GM18507 (cell line): ENCODE measurements at places on chromosomes 3 and 15.

GRCh38 chr15:85497172-85497569 lies 116.8 kb downstream of the AKAP13 start:
- no peak for DNase-seq

GRCh38 chr3:1275495-1275894 lies 182.7 kb downstream of the CNTN6 start:
- DNase-seq, result no peak

DNA sequence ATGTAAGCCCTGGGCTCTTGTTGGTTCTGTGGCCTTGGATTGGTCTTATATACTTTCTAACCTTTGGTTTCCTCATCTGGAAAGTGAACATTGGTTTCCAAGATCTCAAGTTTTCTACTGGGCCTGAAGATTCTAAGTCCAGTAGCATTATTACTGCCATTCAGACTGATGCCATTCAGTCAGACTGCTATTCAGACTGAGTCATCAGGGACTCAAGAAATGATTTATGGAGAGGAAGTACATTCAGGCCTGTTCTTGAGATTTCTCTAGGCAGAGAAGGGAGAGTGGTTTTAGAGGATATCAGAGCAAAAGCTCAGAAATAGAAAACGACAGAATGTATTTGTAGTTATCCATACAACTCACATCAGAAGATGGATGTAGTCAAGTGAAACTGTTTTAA lies 557.2 kb downstream of the NR2F2 start:
- DNase-seq, result no peak

DNA sequence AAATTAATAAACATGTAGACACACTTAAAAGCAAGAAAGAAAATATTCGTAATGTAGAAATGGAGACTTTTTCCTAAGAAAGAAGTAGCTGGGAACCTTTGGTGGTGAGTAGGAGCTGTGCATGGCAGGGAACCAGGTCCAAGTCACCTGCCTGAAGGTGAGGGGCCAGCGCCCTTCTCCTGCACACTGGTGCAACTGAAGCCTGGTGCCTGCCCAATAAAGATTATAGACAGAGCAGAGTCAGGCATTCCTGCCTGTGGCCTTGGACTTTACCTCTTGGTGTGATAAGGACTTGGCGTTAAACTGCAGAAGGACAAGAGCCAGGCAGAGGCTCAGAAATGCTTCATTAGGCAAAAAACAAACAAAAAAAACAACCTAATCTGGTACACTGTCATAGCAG lies 14.2 kb downstream of the CFAP91 start:
- DNase-seq, result no peak

GRCh38 chr15:63082366-63082765 lies 39.3 kb upstream of the LACTB start:
- no peak for DNase-seq

- DNase-seq, result no peak
These were observed 20.9 kb downstream of the RAB7A start for GRCh38 chr3:128746881-128747280.

DNA sequence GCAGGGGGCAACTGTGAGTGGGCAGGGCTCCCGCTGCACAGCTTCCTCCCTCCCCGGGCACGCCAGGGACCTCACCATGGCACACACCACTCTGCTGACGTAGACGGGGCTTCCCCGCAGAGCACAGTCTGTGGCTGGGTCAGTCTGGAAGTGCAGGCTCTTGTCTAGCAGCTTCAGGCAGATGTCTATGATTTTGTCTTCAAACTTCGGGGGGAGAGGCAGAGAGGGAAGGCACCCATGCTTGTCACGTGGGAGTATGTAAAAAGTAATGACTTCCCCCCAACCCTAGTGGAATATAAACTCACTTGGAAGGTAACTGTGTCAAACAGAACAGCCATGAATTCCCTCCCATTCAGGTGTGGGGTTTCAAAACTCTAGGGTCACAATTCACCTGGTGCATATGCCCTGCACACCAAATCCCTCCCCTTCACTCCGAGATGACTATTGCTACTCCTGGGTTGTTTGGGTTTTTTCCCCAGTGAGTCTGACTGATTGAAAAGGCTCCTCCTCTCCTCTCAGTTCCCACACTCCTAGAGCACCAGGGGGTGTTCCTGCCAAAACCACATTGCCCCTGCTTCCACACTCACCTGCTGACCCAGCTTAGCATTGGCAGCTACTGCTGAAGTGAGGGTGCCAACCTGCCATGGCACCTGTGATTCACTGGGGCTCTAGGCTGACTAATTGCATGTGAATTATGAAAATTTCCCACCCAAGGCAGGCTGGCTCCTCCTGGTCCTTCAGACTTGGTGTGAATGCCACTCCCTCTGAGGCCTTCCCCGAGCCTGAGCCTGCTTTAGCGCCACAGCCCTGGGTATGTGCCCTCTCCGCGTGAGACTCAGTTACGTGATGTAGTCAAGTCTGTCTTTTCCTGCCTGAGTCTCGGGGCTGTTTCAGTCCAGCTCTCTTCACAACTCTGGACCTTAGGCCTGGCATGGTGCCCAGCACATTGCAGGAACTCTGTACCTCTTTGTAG lies 13.0 kb downstream of the TGM5 start:
- peak; percentile 22 for DNase-seq

DNA sequence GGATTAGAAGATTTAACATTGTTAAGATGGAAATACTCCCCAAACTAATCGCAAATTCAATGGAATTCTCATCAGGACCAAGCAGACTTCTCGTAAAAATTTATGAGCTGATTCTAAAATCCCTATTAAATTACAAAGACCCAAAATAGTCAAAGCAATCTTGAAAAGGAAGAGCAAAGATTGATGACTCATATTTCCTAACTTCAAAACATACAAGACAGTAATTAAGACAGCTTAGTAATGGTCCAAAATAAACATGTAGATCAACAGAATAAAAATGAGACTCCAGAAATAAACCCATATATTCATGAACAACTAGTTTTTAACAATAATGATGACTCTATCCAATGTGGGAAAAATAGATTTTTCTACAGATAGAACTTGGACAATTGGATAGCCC lies 148.7 kb downstream of the SI start:
- DNase-seq, result no peak

GRCh38 chr15:68057034-68057433 lies 2.9 kb downstream of the PIAS1 start:
- no peak for DNase-seq

GRCh38 chr15:92091155-92091734 lies 237.7 kb downstream of the SLCO3A1 start:
- DNase-seq, result no peak

GRCh38 chr3:82474711-82475110 lies 713.3 kb upstream of the GBE1 start:
- no peak for DNase-seq

- no peak for DNase-seq
These were observed 84.1 kb downstream of the TBC1D2B start for GRCh38 chr15:77993374-77993911.

DNA sequence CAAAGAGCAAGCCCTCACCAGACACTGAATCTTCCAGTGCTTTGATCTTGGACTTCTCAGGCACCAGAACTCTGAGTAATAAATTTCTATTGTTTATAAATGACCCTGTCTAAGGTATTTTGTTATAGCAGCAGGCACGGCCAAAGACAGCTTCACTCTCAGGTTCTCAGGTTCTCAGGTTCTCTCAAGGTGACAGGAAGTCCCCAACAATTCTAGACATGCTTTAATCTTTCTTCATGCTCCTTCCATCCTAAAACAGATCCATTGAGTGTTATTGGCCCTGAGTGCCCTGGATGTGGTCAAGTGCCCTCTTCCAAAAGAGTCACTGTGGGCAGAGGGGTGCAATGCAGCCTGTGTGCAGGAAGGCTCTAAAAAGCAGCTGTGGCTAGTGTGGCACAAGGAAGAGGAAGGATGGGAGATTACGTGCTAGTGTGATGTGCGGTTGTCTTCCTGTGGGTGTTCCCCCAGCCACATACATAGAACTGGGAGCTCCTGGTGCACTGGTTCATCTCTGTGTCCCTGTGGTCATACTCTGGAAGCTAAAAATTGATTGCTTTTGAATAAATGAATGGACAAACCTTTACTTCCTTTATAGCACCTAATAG lies 11.0 kb upstream of the RAB7A start:
- DNase-seq, result no peak

DNA sequence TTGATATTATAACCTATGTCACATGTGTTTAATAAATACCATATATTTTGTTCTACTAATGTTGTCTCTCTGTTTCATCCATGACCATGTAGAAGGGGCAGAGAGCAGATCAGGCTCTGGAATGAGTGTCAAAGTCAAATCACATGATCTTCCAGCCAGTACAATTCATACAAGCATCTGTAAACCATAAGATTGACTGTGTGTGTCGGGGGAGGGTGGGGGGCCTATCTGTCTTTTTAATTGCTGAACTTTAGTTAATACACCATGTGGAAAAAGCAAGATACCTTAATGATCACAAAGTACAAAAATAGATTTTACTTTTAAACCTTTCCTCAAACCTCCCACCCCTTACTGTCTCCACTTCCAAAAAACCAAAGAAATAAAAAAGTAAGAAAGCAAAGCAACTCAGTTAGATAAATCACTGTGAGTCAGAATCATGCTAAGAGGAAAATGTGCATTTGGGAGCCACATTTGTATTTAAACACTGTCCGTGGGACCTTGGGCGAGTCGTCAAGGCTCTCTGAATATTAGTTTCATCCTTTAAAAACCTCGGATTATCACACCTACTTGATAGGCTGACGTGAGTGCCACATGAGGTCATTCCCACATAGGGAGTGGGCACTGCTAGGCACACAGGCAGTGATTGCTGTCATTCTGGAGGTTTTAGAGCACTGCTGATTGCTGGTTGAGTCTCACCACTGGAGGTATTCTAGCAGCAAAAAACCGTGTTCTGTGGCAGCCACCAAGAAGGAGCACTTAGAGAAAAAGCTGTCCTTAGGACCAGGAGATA lies 21.0 kb upstream of the POLR2M start:
- no peak for DNase-seq

- no peak for DNase-seq
These were observed 854.1 kb downstream of the NAALADL2 start for GRCh38 chr3:175713268-175713667.

DNA sequence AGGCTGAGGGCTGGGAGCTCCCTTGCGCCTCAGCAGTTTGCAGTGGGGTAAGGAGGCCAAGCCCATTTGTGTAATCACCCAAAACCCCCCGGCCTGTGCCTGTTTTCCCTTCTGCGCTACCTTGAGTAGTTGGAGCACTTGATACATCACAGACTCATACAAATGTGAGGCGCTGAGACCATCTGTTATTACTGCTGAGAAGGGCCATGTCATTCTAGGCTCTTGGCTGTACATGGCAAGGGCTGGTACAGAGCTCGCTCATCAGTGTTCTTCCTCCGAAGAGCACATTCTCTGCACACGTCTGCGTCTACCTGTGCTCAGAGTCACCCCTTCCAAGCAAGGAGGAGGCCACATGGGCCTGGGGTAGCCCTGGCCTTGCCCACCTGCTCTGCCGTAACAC lies 9.3 kb downstream of the PLA2G4B start:
- DNase-seq, result no peak

GRCh38 chr3:60095516-60095915 lies 1045.7 kb upstream of the CFAP20DC start:
- no peak for DNase-seq

DNA sequence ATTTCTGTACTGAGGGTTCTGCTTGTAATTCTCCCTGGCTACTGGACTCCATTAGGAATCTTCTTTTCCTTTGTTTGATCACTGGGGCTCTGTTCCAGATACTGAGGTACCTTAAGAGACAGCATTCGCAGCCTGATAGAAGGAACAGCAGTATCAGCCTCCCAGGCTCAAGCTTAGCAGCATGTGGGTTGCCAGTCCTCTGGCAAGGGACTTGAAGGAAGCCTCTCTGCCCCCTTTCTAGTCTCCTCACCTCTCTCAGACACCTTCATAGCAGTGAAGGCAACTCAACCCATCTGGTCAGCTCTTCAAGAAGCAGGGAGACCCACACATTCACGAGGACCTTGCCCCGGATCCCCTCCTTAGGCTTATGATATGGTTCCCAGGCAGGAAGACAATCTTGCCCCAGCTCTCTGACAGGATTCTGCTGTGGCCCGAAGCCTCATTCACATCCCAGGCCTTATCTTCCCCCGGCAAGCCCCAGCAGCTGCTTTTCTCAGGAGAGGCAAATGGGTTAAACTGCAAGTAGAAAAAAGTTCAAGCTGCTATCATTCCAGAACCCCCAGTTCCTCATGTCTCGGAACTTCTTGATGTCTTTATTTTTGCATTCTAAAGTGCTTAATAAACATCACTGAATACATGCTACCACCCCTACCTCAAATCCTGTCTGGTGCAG lies 153.1 kb downstream of the LIPC start:
- no peak for DNase-seq

- DNase-seq, result no peak
These were observed 20.0 kb downstream of the MFSD1 start for GRCh38 chr3:158821847-158822246.

- no peak for DNase-seq
These were observed 13.9 kb downstream of the BOC start for GRCh38 chr3:113225286-113225685.

- DNase-seq, result no peak
These were observed 9.1 kb upstream of the CEMIP start for GRCh38 chr15:80769829-80770705.

GRCh38 chr3:42063888-42064287 lies 27.3 kb upstream of the TRAK1 start:
- no peak for DNase-seq

DNA sequence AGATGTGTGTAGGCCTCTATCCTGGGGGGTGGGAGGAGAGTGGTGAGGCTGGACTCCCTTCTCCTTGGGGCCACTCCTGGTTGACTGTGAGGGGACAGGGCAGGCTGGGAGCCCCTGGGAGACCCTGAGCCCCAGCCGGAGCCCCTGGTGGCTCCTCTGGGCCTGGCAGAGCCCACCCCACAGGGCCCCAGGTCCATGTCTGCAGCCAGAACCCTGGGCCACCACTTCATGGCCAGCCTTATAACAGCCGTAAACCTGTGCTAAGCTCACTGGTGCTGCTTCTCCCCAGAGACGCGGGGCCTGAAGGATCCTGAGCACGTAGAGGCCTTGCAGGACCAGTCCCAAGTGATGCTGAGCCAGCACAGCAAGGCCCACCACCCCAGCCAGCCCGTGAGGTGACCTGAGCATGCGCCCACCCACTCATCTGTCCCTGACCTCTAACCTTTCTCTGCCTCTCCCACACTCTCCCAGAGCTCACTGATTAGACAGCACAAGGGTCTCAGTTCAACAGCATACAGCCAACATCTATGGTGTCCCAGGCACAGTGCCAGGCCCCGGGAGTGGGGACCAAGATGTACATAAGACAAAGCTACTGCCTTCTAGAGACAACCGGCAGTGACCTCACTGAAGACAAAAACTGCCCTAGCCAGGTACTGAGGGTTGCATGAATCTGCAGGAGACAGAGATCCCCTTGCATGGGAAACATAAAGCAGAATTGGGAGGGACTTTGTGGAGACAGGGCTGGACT lies 3.5 kb downstream of the NR2E3 start:
- DNase-seq, result no peak

DNA sequence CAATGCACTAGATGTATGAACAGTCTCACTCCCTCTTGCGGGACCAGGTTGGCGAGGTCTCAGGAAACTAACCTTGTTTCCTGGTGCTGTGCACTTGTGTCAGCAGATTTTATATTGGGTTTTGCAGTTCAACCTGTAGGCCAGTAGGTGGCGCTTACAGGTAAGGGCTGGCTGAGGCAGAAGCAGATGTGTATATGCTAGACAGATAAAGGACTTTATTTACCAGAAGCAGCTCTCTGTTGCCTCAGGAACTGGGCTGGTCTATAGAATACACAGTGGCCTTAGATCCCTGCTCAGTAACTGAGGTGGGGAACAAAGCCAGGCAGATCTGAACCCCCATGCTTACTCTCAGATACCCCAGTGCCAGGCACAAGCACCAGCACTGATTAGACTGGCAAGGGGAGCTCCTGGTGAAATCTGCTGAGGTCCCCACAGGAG lies 296.8 kb downstream of the DOCK3 start:
- DNase-seq, result peak; percentile 32

- DNase-seq, result no peak
These were observed 21.6 kb upstream of the SLC6A20 start for GRCh38 chr3:45817831-45818522.
